ENCODE measurements at places on chromosomes 5 and 9.

- DNase-seq = no peak
Measured at GRCh38 chr9:130209422-130209821, 37.2 kb downstream of the NCS1 start.

- no peak for DNase-seq
Measured at GRCh38 chr5:150309101-150309885, 6.6 kb upstream of the ARSI start.

DNA sequence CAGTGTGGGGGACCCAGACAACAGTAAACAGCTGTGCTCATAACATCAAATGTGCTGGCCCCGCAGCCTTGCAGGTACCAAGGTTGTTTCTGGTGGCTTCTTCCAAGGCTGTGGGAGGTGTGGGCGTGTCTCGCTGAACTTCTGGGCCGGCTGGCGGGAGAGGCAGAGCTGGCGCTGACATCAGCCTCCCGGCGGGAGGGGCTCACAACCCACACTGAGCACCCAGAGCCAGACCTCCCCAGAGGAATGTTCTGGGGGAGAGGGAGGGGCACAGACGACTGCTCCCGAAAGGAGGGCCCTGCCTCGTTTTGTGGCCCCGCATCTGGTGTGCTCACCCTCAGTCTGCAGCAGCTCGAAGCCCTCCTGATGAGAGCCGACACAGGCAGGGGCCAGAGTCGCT lies 6.9 kb upstream of the SLC12A7 start:
- no peak for DNase-seq

- no peak for DNase-seq
Measured at GRCh38 chr5:32275396-32275741, 37.4 kb downstream of the MTMR12 start.

DNA sequence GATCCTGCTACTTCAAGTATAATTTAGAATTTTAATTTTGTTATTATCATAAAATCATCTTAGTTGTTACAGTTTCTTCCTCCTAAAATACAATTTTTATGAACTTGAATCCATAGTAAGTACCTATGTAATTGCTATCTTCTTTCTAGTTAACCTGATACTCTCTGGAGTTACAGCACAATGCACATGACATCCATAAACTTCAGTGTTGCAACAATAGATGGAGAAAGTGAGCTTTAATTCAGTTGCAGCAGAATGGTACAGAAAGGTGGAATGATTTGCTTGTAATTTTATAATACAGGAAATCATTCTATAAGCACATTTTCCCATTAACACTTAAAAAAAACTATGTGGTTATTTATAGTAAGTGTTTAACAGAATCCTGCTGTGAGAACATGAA lies 372.0 kb downstream of the CDH9 start:
- DNase-seq = no peak

GRCh38 chr9:124853605-124854143 lies 414 bp downstream of the WDR38 start:
- no peak for DNase-seq

DNA sequence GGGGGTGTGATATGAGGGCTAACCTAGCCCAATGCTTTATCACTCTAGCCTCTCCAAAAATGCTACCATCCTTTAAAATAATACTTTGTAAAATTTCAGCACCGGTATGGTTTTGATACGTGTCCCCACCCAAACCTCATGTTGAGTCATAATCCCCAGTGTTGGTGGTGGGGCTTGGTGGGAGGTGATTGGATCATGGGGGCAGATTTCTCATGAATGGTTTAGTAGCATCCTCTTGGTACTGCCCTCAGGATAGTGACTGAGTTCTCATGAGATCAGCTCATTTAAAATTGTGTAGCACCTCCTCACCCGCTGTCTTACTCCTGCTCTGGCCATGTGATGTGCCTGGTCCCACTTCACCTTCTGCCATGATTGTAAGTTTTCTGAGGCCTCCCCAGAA lies 35.0 kb upstream of the ANKH start:
- DNase-seq = no peak

DNA sequence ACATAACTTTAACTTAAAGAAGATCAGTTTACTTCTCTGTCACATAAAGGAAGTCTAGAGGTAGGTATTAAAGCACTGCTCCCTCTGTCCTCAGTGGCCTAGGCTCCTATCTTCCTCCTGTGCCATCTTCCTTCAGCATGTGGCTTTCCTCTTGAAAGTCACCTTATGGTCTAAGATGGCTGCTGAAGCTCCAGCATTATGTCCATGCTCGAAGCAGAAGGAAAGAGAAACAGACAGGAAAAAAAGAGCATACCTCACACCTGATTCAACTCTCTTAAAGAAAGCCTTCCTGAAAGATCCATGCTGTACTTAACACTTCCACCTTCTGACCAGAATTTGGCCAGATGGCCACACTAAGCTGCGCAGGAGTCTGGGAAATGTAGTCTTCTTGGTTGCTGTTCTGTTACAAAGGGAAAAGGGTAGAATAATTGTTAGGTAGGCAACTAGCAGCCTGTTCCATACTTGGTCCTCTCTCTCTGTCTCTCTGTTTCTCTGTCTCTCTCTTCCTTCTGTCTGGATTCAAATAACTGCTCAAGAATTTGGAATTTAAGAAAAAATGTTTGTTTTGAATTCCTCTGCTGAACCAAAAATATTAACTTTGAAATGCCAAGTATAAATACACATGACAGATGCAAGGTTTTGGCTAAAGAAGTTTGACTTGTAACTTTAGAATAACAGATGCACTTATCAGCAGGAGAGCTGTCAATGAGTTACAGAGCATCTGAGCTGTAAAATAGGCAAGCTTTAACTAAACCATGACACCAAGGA lies 16.0 kb downstream of the TMEM174 start:
- DNase-seq = no peak

DNA sequence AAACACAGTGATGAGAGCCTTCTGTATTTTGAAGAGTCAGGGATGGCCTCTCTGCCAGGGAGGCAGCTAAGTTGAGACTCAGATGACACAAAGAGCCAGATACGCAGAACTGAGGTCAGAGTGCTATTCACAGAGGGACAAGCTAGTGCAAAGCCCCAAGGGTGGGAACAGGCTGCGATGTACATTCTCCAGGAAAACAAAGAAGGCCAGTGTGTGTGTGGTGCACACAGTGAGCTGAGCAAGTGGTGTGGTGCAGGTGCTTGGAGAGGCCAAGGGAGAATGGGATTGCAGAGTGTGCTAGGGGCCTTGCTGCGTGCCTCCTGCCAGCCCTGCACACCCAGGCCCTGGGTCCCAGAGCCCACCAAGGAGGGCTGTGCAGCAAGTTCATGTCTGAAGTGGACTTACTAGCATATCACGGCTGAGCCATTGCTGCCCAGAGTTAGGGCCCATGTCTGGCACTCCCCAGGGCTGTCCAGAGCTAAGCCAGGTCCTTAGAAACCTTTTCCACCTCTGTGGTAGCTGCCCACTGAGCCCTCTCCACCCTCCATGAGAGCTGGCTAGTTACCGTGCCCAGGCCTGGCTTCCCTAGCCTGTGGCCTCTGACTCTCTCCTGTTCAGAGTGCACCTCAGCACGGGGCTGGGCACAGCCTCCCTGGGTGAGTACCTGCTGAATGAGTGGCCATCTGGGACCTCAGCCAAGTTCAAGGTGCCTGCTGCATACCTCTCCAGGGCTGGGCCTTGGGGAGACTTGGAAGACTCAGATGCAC lies 9.3 kb downstream of the SLC25A48 start:
- DNase-seq = no peak

- no peak for DNase-seq
Measured at GRCh38 chr9:93307468-93308157, 123.7 kb downstream of the WNK2 start.

DNA sequence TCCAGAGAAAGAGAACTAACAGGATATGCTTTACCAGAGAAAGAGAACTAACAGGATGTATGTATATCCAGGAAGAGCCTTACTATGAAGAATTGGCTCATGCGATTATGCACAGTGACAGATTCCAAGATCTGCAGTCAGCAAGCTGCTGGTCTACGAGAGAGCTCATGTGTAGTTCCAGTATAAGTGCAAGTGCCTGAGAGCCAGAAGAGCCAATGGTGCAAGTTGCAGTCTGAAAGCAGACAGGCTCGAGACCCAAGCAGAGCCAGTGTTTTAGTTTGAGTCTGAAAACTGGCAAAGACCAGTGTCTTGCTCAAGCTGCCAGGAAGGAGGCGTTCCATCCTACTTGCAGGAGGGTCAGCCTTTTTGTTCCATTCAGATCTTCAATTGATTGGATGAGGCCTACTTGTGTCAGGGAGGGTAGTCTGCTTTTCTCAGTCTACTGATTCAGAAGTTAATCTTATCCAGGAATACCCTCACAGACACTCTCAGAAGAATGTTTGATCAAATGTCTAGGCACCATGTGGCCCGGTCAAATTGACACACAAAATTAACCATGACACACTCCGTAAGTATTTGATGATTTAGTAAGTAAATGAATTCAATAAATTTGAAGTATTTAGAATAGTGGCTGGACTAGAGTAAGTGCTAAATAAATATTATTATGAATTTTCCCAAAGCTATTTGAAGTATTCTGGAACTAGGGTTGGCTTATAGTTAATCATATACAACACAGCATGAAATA lies 372.1 kb upstream of the SGCD start:
- no peak for DNase-seq

DNA sequence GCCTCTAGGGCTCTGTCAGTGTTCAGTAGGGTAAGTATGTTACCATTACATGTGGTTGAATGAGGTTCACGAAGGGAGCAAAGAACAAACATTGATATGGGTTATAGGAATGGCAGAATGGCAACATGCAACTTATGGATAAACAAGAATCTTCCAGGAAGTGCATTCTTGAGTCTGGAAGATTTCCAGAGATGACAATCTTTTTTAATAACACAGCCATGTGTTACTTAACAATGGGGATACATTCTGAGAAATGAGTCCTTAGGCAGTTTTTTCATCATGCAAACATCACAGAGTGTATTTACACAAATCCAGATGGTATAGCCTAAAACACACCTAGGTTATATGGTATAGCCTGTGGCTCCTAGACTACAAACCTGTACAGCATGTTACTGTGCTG lies 9.1 kb upstream of the SLC28A3 start:
- DNase-seq = no peak

GRCh38 chr9:13857521-13857920 lies 456.4 kb downstream of the NFIB start:
- DNase-seq = no peak

- no peak for DNase-seq
Measured at GRCh38 chr5:150303070-150303615, 438 bp upstream of the ARSI start.

DNA sequence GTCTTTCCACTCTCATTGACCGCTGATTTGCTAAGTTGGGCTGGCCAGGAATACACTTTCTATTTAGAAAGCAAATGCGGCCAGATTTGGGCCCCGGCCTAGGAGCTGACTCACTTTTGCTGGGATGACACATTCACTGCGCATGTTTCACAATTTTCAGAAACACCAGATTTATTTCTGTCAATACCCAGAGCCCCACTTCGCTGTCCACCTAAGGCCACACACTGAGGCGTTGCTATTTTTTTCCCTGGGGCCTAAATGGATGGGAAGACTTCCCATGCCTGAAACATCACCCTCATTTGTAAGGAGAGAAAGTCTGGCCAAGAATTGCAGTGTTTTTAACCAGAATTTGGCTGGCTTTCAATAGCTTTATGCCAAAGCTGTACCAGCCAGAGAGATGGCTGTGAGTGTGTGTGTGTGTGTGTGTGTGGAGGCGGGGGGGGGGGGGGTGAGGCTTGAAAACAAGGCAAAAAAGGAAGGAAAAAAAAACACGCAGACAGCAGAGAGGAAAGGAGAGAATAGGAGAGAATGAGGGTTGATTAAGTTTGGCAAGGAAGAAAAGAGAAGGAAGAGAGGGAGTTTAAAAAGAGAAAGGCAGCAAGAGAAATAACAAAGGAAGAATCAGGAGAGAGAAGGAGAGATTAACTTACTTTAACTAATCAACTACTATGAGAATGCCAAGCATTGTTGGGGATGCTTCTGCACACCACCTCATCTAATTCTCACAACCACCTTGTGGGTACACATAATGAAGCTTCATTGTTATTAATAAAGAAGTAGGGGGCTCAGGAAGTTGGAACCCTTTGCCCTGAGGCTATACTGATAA lies 261.4 kb upstream of the KLF4 start:
- no peak for DNase-seq

DNA sequence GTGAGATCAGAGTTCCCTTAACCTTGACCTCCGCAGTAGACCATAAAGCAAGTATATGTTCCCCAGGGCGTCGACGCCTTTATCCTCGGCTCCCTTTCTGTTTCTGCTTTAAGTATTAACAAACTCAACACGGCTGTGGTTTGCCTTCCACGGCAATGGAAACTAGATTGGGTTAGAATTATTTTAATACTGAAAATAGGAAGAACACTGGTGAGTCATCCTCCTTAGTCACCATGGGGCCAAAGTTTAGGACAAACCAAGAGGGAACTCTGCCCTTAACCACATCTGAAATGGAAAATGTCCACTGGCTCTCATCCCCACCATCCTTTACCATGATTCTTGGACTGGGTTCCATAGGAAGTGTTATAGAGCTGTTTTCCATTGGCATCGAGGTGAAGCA lies 386.1 kb downstream of the ACTL7B start:
- no peak for DNase-seq

GRCh38 chr9:8172000-8172399 lies 372.4 kb upstream of the DMAC1 start:
- no peak for DNase-seq
